ENCODE measurements at places on chromosomes 11 and 22. TPM values are rescaled to one million over a fixed set of nuclear protein-coding genes. Genes with fewer than 3 reads are reported as not detected.

GLYATL1 gene
- 0.13 TPM for total RNA-seq

OR8A1 gene
- total RNA-seq = not detected

EFCAB6 gene
- total RNA-seq = 5.9 TPM

RFPL3 gene
- total RNA-seq = not detected

MFNG gene
- 0.86 TPM for total RNA-seq

NXPE4 gene
- total RNA-seq = not detected

APOBEC3A gene
- not detected for total RNA-seq

PRR33 gene
- total RNA-seq = not detected

SNU13 gene
- total RNA-seq = 60.0 TPM

P2RX6 gene
- 3.1 TPM for total RNA-seq

TMEM86A gene
- 1.6 TPM for total RNA-seq

SF3A1 gene
- total RNA-seq = 21.5 TPM

MFRP gene
- total RNA-seq = not detected

RTN4RL2 gene
- total RNA-seq = not detected

MEI1 gene
- 3.2 TPM for total RNA-seq

CCDC81 gene
- total RNA-seq = 1.1 TPM

OR5A1 gene
- not detected for total RNA-seq

C11orf42 gene
- total RNA-seq = not detected

CCDC188 gene
- total RNA-seq = 1.3 TPM

TMEM126A gene
- total RNA-seq = 54.9 TPM

CLMP gene
- total RNA-seq = 380 TPM

TH gene
- total RNA-seq = not detected

TRPM5 gene
- not detected for total RNA-seq

TM7SF2 gene
- total RNA-seq = 8.5 TPM

TRAF6 gene
- total RNA-seq = 12.0 TPM

APOA5 gene
- total RNA-seq = not detected

MUC2 gene
- not detected for total RNA-seq

GSTT2B gene
- 1.7 TPM for total RNA-seq

DERL3 gene
- total RNA-seq = 0.43 TPM

BBOX1 gene
- total RNA-seq = 0.11 TPM

MYRF gene
- under 0.01 TPM for total RNA-seq

C1QTNF5 gene
- total RNA-seq = 53.2 TPM

MMP7 gene
- total RNA-seq = not detected

KRTAP5-9 gene
- not detected for total RNA-seq

PLET1 gene
- total RNA-seq = not detected

SPON1 gene
- total RNA-seq = 3.6 TPM

TAF1D gene
- total RNA-seq = 178 TPM

SLC43A3 gene
- 58.8 TPM for total RNA-seq

YIF1A gene
- total RNA-seq = 99.6 TPM

CALCA gene
- 0.22 TPM for total RNA-seq

MRGPRX3 gene
- not detected for total RNA-seq

CBLIF gene
- total RNA-seq = not detected

MRGPRE gene
- total RNA-seq = 0.78 TPM

KCNK7 gene
- not detected for total RNA-seq

FJX1 gene
- 10.5 TPM for total RNA-seq

OR10D3 gene
- under 0.01 TPM for total RNA-seq

THY1 gene
- total RNA-seq = 669 TPM

Measured in articular chondrocyte of knee joint (primary cell).